ENCODE measurements at places on chromosomes 1 and 21.
A peak's percentile ranks its signal among the peaks of the same experiment; 100 is the strongest.

- peak; percentile 62 for DNase-seq
Observed at GRCh38 chr1:205523891-205524793, 19.7 kb downstream of the CDK18 start.

GRCh38 chr1:22777388-22778057 is 66.9 kb downstream of the EPHB2 start:
- no peak for DNase-seq

DNA sequence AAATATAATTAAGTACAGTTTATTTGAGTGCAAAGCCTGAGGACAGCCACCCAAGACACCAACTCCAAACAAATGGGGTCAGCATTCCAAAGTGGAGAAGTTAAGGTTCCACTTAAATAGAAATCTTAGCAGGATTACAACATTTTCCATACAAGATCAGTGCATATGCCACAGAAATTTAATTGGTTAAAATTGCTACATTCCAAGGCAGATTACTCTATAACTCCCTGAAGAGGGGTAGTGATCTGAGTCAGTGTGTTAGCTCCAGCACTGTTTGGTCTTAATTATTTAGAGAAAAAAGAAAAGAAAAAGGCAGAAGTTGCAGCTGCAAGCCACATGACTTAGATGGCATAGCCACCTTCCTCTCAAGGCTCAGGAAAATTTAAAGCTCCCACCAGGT is 297.5 kb downstream of the HHIPL2 start:
- DNase-seq, result peak; percentile 10

- no peak for DNase-seq
Observed at GRCh38 chr1:229262239-229262638, 8.7 kb upstream of the RAB4A start.

DNA sequence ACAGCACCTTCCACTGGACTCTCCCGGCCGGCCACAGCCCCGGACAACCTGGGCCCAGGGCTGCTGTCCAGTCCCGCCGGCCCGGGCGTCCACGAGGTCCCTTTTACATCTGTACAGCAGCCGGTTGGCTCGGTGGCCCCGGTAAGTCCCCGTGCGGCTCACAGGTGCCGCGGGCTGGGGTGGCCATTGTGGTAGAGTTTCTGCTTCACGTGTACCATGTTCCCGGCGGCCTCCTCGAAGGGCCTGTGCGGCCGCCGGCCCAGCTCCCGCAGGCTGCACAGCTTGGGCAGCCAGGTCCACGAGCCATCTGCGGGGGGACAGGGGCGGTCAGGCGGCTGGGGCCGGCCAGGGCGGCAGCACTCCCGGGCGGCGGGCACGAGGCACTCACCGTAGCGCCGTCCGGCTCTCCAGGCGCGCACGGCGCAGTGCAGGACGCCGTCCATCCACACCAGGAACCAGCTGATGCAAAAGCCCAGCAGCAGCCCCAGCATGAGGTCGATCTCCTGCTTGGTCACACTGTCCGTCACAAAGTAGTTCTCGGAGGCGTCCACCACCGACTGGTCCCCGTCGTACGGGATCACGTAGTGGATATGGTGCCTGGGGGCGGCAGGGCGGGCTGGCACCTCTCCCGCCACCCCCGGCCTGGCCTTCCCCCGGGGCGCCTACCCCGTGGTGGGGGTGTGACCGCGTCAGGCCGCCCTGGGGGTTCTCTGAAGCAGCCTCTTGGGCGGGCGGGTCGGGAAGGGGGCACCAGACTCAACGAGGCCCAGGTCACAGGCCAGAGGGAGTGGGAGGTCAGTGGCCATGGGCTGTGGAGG is 5.0 kb downstream of the TMEM240 start:
- no peak for DNase-seq

DNA sequence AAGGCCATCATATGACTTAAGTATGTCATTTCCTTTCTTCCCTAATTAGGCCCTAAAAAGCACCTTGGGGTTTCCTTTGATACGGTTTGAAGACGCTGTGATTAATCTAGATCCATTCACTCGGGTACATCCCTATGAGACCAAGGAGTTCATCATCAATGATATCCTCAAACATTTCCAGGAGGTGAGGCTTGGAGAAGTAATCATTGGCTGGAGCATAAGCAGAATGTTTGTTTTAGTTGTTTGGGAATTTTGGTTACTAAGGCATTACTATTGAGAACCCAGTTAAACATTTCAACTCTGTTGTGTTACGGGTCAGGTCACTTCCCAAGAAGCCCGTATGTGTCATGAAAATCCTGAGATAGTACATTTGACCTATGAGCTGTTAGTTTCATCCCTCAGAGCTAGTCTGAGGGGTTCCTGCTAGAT is 185.2 kb downstream of the VPS13D start:
- DNase-seq, result peak; percentile 68

- DNase-seq, result no peak
Observed at GRCh38 chr1:205629751-205630150, 2.1 kb downstream of the ELK4 start.

DNA sequence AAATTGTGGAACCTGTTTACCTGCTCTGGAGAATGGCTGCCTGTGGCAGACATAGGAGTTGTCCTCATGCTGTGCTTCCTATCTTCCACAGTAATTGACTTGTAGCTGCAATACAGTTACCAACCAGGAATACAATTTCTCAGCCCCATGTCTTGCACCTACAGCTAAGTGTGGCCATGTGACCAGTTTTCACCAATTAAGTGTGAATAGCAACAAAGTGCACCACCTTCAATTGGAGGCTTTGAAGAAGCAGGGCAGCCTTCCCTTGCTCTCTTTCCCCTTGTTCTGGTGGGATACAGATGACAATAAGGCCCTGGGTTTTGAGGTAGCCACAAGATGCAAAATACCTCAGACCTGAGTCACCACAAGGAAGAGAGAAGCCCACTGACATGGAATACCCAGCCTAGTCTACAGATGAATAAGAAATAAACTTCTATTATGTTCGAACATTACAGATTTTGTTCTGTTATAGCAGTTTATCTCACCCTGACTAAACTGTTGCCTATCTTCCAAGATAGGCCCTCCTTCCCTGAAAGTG is 70.2 kb upstream of the S1PR1 start:
- no peak for DNase-seq

GRCh38 chr1:163395790-163396189 is 74.0 kb downstream of the NUF2 start:
- DNase-seq, result no peak

DNA sequence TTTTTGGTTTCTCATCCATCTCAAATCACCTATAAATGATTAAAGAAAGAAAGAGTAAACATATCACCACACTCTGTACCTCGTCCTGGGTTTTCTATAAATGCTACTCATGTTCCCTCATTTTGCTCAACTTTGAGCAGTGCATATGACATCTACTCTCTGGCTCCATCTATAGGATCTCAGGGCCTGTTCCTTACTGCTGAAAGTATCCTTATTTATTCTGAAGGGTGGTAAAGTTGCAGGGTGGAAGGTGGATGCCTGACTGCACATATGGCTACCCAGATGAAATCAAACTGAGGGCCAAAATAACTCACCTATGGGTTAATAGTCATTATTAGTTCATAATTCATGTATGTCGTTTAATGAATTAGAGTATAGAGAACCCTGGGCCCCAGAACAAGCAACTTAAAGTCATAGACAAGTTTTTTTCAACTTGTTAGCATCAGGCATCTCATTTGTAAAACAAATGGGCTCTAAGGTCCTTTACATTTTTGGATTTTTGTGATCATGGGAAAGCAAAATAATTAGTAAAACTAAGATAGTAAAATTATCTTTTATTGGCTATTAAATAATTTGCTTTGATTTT is 46.5 kb downstream of the NCF2 start:
- peak; percentile 75 for DNase-seq

DNA sequence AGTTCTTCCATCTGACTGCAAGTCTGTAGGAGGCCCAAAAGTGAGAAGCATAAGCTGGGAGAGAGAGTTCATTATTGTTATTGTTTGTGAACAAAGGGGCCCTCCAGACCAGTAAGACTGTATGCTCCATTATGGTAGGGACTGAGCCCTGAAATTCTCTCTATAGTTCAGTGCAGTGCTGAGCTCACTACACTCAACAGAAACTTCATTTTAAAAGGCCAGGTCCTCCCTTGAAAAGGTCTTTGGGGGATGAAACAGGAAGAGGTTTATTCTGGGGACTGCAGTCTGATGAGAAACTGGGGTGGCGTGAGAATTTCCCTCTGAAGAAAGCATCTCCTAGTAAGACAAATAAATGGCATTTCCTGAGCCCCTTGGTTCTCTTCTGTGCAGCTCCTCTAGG is 5.5 kb upstream of the GATAD2B start:
- no peak for DNase-seq

DNA sequence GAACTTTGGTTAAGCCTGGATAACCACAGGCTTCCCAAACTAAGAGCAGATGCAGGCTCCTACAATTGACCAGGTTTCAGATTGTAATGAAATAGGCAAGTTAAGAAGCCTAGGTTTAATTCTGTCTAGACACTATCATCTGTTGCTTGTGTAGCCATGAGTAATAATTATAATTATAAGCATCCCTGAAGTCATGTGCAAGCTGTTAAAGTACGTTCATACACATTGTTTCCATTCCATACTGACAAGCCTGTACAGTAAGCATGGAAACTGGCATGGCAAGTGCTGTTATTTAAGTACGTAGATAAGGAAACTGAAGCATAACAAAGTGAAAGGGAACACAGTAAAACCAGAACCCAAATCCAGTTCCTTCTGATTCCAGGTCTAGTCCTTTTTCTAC is 557.2 kb upstream of the BEND5 start:
- DNase-seq, result no peak

- no peak for DNase-seq
Observed at GRCh38 chr1:173414136-173414535, 63.0 kb upstream of the PRDX6 start.

- peak; percentile 56 for DNase-seq
Observed at GRCh38 chr1:230232371-230232771, 165.3 kb downstream of the GALNT2 start.

GRCh38 chr1:230103306-230104173 is 36.5 kb downstream of the GALNT2 start:
- peak; percentile 39 for DNase-seq

GRCh38 chr1:235136111-235136510 is 7.5 kb upstream of the TOMM20 start:
- DNase-seq, result no peak

- no peak for DNase-seq
Observed at GRCh38 chr1:16186655-16187235, 25.7 kb downstream of the ARHGEF19 start.

GRCh38 chr1:174982971-174983689 is 16.6 kb upstream of the CACYBP start:
- DNase-seq, result peak; percentile 67

DNA sequence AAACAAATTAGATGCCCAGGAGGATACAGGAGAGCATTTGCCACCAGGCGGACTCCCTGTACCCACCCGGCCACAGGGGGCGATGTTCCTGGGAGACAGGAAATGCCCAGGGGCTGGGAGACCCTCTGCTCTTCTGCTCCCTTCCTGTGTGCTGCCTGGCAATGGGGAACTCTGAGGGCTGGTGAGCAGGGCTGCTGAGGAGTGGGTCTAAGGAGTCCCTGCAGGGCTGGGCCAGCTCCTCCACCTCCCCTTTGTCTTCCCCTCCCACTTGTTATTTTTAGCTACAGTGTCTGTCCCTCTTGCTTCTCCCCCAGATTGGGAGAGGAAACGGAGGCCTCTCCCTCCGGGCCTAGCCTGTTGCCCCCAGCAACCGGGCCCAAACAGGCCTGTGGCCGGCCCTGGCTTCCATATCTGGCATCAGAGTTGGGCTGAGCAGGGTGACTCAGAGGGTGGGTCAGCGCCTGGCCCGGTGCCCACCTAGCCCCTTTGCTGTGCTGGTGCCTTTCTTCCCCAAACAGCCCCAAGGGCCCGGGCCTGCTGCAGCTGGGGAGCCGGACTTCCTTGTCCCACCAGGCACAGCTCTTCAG is 11.6 kb downstream of the LMNA start:
- peak; percentile 97 for DNase-seq

GRCh38 chr21:36732761-36733160 is 33.8 kb downstream of the SIM2 start:
- DNase-seq, result no peak

GRCh38 chr1:182888736-182889531 is 49.8 kb downstream of the DHX9 start:
- peak; percentile 45 for DNase-seq

GRCh38 chr1:4754816-4755215 is 100.4 kb downstream of the AJAP1 start:
- DNase-seq, result no peak

GRCh38 chr21:35106246-35106835 is 57.2 kb upstream of the RUNX1 start:
- DNase-seq, result no peak

DNA sequence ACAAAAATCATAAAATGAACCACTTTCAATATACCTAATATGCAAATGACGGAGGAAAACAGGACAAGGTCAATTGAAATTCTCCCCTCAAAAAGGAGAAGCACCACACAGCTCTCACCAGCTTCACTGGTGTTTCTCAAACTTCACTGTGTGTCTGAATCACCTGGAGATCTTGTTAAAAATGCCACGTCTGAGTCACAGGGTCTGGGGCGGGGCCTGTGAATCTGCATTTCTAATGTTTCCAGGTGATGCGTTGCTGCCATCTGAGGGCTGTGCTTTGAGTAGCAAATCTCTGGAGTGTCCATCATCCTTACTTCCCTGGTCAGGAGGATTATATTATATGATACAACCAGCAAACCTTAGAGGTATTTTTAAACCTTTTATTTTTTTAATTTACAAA is 9.0 kb downstream of the CLDN19 start:
- peak; percentile 14 for DNase-seq

GRCh38 chr1:203129501-203130231 is 2.1 kb downstream of the ADORA1 start:
- no peak for DNase-seq

DNA sequence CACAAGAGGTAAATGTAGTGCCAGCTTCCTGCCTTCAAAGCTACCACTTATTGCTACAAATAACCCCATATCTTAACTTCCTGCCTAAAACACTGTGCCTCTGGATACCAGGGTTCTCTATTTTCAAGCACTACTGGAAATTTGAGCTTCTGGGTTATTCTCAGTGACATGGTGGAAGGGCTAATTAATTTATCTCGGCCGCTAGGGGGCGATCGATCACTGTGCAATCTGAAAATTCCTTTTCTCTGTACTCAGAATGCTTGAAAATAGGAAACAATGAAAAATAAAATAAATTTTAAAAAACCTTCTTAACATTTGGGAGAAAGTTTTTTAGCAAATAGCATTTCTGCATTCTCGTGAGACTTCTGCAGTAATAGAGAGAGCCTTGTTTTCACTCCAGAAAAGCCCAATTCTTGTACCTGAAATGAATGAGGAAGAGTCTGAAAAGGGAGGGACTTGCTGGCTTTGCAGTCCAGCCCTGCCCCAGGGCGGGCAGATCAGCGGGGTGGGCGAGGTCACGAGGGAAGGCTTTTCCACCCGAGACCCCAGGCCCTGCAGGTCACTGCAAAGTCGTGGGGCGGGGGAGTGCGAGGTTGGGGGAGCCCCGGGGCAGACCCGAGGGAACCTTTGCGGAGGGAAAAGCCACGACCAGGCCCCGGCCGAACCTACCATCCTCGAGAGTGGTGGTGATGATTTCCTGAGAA is 276.7 kb downstream of the PCP4 start:
- DNase-seq, result peak; percentile 35

Measured in fibroblast of mammary gland (primary cell).